GM20000 (cell line): ENCODE measurements at places on chromosomes 13 and 19.

DNA sequence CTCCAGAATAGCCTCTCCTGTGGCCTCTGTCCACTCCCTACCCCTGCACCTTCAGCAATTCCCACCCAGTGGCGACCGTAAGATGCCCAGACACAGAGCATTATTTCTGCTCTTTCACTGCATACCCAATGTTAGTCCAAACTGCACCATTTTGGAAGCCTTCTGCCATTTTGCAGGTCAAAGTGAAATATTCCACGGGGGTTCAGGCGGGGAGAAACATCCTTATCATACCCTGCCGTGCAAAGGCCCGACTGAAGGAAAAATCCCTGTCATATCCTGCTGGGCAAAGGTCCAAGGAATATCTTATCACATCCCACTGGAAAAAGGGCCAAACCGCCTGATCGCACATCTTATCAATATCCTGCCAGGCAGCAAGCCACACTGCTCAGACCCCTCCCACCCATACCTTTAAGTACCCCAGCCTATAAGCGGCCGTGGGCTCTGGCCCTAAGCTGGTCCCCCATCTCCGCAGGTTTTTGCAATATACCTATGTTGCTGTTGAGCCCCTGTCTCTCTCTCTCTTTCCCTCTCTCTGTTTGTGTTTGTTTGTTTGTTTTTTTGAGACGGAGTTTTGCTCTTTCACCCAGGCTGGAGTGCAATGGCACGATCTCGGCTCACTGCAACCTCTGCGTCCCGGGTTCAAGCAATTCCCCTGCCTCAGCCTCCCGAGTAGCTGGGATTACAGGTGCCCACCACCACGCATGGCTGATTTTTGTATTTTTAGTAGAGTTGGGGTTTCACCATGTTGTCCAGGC lies 18.2 kb downstream of the CLEC11A start:
- DNase-seq, result no peak

GRCh38 chr13:73179650-73180274 lies 121.0 kb downstream of the KLF5 start:
- no peak for DNase-seq

DNA sequence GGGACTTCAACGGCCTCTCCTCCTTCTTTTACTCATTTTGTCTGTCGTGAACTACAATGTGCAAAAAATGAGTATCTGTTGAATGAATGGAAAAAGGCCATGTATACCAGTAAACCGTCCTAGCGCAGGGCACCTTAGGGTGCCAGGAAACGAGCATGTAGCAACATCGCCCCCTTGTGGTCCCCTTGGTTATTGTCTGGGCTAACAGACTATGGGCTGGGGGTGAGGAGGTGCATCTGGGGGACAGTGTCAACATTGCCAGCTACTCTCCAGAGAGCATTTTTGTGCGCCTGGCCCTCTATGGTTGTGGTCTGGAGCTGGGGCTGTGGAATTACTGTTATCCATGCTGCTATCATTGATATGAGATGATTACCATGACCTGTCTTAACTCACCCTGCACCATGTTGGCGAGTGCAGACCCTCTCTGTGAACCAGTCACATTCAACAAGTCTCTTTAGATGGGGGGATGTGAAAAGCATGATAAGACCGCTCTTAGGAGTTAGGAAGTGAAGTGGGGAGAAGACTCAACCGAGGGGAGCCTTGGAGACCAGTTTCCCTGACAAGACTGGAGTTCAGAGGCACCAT lies 22.8 kb upstream of the SIGLEC11 start:
- DNase-seq, result peak; percentile 70

- DNase-seq, result peak; percentile 12
Observed at GRCh38 chr13:45592758-45593157, 22.8 kb downstream of the ERICH6B start.

DNA sequence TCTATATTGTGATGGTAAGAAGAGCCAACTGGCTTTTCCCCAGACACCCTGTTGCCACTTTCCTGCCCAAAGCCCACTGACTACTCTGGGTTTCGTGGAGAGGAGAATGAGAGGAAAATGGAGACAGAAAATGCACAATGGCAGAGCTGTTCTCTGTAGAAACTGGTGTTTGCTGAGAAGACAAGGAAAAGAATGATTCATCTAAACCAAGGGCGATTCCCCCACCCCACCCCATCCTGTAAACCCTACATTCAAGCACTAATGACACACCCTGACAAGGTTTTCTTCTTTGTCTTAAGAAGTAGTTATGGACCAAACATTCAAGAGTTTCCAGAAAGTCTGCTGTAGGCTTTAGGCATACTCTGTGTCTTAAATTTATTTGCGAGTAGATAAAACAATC lies 68.8 kb downstream of the DOCK9 start:
- DNase-seq, result no peak
